NCI-H1417 (cell line): ENCODE measurements at places on chromosomes 1 and 21.
A peak's percentile ranks its signal among the peaks of the same experiment; 100 is the strongest.

DNA sequence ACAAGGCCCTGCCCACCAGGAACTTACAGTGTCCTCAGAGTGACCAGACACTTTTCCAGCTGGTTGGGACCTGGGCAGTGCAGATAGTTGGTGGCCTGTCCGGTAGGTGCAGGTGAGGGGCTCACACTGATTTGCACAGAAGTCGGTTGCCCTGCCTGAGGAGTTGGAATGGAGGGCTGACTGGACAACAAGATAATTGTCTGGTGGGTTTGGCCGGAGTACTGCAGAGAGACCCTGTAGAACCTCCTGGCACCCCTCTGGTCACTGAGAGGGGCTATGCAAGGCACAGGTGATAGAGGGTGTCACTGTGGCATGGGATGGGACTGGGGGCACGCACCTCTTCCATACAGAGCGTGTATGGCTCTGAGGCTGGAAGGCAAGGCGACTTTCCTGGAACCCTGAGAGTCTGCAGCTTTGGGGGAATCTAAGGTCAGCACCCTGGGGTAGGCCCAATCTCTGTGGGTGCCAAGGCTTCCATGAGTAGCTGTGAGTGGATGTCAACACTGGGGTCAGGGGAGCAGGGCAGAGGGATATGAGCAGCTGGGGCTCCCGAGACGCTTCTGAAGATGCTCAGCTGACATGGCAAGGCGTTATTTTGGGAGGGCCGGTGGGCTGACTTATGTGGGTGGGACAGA is 7.6 kb upstream of the PLA2G2D start:
- no peak for DNase-seq

DNA sequence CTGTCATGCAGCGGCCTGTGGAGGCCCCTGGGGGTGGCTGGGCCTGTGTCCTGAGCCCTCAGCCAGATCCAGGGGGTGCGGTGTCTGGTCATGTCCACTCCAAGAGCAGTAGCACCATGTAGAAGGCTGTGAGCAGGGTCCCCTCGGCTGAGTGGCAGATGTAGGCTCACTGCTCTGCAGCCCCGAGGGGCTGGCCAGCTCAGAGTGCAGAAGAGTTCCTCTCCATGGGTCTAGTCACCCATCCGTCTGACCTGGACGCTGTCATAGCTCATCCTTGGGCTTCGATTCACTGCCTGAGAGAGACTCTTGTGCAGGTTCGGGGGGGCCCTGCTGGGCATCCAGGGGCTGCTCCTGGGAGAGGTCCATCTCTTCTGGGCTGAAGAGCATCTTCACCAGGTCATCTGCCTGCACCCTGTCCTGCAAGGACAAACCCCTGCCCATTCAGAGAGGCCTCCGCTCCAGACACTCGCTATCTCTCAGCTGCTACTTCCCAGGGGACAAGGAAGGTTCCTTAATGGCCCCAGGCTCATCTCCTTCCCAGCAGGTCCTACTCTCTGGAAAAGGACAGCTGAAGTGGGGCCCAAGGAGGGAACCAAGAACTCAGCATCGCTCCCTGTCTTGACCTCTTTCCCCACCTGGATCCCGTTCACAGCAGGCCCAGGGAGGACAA is 6.5 kb upstream of the CLDN19 start:
- DNase-seq: no peak

- no peak for DNase-seq
These were observed 60.6 kb downstream of the MYOM3 start for GRCh38 chr1:24051206-24051945.

GRCh38 chr1:192580351-192580962 is 4.9 kb downstream of the RGS1 start:
- peak; percentile 49 for DNase-seq

DNA sequence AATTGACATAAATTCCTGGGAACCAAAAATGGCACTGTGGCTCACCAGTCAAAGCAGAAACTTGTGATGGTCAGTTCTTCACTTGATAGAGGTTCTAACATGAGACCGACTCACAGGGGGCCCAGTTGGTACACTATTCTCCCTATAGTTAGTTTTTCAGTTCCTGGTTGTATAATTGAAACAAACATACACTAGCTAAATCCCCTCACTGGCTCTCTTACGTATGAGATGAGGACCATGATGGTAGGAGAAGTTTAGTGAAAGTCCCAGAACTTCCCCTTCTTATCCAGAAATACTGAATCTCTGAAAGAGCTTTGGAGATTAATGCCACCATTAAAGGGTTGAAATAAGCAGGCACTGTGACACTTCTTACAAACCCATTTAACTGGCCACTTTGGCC is 2.8 kb upstream of the S100B start:
- DNase-seq: no peak

DNA sequence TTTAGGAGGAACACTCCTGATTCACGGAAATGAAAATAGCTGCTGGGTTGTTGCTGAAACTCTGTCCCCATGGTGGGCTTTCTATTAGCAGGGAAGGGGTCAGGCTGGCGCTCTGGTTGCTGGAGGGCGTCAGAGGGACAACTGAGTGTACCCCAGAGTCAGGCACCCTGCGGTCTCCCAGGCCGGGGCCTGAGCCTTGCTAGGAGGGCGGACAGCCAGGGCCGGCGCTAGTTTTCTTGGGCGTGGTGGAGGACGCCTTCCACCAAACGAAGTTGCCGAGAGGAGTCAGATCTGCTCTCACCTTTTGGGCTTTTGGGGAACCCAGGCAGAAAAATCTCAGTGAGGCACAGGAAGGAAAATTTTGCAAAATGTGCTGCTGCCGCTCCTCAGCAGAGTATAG is 54.8 kb downstream of the NGF start:
- DNase-seq: no peak

DNA sequence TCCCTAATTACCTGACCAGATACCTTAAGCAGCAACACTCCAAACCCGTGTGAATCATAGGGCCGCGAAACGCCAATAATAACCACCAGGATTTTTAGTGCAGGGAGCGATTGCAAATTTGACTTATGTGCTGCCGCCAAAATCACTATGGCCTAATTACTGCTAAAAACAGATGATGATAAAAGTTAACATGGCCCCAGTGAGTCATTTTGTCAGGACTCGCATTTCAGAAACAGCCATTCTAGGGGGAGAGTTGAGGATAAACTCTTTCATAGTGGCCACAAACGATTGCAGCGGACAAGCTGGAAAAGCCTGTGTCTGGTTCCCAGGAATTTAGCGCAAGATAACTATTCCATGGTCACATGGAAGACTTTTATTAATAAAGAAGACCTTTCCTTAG is 103.4 kb downstream of the HLX start:
- DNase-seq: no peak

GRCh38 chr1:114833421-114833820 is 21.2 kb upstream of the SYCP1 start:
- no peak for DNase-seq

- no peak for DNase-seq
These were observed 16.1 kb upstream of the PCP4 start for GRCh38 chr21:39851002-39851618.

DNA sequence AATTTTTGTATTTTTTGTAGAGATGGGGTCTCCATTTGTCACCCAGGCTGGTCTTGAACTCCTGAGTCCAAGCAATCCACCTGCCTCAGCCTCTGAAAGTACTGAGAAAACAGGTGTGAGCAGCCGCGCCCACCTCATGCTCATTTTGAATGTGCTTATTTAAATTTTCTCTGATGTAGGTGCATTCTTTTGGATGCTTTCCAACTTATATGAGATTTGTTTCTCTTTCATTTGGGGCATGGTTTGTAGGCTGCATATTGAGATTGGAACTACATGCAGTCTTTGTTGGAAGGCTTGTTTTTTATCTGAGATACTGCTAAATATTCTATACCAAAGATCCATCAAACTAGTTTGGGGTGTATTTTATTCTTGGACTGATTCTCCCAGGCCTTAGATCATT is 81.0 kb upstream of the IVNS1ABP start:
- no peak for DNase-seq

GRCh38 chr1:209607102-209607794 is 23.7 kb downstream of the CAMK1G start:
- no peak for DNase-seq

- no peak for DNase-seq
These were observed 65.2 kb upstream of the SPAG17 start for GRCh38 chr1:118250232-118250631.

DNA sequence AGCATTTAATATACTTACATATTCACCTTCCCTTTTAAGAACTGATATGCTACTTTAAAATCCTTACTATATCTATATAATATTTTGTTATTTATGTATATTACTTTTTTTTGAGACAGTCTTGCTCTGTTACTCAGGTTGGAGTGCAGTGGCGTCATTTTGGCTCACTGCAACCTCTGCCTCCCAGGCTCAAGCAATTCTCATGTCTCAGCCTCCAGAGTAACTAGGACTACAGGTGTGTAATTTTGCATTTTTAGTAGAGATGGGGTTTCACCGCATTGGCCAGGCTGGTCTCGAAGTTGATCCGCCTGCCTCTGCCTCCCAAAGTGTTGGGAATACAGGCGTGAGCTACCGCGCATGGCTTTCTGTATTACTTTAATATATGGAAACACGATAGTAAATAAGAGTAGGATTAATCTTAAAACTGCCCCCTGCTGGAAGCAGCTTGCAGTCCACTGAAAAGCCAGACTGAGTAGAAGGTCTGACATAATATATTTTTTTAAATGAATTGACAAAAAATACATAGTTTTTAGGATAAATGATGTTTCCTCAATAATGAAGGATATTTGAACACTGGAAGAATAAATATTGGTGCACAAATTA is 24.4 kb downstream of the RCAN3 start:
- peak; percentile 23 for DNase-seq

DNA sequence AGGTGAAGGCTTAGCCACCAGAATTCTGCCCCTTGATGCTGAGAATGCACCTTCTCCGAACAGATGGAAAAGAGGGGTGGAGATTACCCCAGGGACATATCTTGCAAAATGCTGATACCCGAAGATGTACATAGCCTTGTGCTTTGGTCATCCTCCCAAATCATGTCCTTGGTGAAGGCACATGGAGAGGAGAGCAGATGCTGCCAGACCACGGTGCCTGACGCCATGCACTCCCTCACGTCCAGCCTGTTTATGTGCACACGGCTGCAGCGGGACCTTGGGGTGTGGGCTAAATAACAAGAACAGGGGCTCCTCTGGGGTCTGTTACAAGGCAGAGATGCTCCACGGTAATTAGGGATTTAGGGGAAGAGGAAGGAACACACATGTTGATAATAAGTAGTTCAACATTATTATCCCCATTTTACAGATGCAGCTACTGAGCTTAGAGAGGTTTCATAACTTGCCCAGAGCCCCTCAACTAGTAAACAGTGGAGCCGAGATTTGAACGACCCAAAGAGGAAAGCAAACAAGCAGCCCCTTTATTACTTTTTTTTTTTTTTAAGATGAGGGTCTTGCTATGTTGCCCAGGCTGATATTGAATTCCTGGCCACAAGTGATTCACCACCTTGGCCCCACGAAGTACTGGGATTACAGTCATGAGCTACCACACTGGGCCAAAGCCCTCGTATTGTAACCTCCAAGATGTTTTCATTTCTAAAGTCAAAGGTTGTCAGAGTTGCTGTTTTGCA is 12.9 kb downstream of the EPHX1 start:
- no peak for DNase-seq

- DNase-seq: no peak
These were observed 18.7 kb upstream of the CLDN8 start for GRCh38 chr21:30234643-30235042.

- DNase-seq: peak; percentile 20
These were observed 273.8 kb downstream of the KCNJ6 start for GRCh38 chr21:37642493-37642892.

DNA sequence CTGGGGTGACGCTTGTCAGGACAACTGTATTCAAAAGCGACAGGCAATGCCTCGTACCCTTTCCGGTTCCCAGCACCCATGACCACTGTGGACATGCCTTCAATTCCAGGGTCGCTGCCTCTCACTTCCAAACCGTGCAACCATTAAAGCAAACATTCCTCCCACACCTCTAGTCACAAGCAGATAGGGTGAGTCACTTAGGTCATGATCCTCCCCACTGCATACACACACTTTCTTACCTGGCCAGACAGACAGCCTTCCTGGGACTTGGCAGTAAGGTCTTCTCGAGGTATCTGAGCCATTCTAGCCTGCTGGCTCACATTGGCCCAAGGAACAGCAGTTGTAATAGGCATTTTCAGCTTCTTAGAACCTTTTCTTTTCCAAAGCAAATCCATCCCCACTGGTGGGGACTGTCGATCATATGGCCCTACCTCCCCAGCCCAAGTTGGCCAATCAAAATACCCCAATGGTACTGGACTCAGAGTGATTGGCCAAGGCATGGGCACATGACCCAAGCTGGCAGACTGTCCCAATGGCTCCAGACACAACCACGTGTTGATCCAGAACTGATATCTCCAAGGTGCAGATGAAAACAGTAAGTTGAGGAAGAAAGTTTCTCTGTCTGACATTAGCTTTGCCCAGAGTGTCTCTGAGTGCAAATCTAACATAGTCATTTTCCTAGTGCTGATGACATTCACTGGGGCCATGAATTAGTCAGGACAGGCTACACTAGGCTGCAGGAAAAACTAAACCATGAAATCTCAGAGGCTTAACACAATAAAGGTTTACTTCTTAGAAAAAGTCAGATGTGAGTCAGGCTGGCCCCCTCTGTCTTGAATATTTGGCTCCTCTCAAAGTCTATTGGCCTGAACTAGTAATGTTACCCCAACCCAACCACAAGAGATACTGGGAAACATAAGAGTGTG is 113.8 kb downstream of the RRAGC start:
- no peak for DNase-seq

- DNase-seq: no peak
These were observed 138.3 kb upstream of the GPR52 start for GRCh38 chr1:174309490-174309889.

DNA sequence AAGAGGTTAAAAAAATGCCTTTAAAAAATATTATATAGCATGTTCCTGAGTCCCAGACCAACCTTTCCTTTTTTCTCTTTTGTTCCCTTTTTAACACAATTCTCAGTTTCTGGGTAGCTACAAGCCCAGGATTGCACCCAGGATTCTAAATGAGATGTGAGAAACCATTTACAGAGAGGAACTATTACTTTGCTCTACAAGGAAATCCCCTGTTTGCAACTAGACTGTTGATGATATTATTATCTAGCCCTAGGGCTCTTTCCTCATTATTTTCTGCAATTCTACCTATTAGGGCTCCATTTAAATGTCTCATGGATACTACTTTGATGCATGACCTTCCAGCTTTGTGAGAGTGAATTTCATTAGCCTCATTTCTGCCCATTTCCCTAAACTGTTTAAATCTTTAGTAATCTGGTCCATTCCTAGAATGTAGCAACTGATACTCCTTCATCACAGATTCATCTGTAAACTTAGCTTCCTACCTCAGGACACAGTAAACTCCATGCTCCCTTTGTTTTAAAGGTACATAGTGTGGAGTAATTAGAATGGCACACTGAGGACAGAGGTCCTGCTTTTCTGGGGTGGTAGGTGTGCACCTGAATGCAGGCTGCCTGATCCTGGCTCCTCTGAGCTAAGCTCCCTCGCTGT is 7.1 kb upstream of the KIF14 start:
- no peak for DNase-seq

GRCh38 chr1:108046026-108046425 is 81.0 kb upstream of the VAV3 start:
- no peak for DNase-seq

DNA sequence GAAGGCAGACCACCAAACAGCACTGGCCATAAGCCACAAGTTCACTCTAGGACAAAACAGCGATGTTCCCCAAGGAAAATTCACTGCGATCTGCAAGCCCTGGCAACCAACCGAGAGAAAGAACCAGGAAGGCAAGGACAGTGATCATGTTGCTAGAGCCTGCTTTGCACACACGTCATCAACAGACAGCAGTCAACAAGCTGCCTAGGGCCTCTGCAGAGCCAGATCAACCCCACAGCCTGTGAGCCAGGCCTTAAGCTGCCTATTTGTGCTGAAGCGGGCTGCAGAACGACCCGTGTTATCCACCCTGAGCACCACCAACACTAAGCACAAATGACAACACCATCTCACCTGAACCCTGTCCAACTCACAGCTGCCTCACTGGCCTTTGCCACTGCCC is 6.2 kb upstream of the YRDC start:
- no peak for DNase-seq
